ELF-1 (cell line): ENCODE measurements at places on chromosomes 5 and 9.

- DNase-seq, result no peak
Observed at GRCh38 chr5:126477294-126478117, 54.3 kb downstream of the GRAMD2B start.

GRCh38 chr5:173973616-173973969 is 15.4 kb upstream of the C5orf47 start:
- DNase-seq, result no peak

DNA sequence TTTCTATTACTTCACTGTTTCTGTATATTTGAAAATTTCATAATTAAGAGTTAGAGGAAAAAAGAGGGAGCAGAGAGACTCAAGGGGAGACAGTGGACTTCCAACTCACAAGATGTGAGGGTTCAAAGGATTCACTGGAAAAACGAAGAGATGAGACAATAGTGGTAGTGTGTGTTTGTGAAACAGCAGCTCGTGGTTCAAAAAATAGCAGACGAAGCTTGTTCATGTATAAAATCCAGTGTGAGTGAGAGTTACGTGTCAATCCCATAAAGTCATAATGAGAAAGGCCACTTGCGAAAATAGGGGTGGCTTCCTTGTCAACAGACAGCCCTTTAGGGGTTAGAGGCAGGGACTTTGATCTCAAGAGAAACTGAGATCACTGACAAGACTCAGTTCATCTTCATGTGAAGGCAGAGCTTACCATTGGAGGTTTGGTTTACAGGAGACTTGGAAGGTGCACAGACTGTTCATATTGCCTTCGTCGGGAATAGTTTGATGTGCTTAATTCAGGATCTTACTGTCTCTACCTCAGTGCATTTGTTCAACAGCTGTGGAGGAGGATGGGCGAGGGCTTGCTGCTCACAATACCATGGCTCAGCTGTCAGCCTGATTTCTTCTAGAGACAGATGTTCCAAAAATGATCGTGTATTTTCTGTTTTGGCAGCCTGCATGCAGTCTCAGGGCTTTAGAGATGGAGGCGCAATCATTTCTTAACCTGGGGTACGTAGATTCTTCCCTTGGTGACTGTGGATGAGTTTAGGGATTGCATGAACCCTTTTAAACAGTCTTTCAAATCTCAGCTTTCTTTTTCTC is 105.7 kb upstream of the KLF9 start:
- no peak for DNase-seq

DNA sequence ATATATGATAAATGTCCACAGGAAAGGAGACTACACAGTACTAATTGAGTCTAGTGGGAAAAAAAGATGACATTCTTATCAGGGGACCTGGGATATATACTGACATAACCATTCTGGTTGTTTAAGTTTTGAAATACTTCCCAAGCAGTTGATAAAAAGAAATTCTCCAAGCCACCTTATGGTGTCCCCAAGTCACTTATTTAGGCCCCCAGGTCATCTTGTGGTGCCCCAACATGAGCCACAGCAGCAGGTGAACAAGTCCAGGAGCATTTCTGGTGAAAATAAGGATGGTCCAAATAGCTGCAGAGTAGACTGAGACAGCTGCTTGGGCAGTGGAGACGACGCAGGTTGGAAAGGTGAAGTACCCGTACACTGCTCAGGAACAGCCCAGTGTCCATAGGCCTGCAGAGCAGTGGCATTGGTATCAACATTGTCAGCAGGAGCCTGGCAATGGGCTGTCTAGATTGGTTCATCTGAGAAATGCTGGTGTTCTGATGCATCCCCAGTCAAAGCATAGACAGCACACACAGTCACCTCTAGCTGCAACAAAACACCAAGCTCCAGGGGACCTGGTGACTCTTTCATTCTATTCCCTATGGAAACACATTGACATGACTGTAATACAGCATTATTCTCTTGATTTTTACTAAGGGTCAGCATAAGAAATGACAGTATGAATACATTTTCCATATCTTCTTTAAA is 430.6 kb downstream of the NR2F1-AS1 start:
- DNase-seq, result no peak

DNA sequence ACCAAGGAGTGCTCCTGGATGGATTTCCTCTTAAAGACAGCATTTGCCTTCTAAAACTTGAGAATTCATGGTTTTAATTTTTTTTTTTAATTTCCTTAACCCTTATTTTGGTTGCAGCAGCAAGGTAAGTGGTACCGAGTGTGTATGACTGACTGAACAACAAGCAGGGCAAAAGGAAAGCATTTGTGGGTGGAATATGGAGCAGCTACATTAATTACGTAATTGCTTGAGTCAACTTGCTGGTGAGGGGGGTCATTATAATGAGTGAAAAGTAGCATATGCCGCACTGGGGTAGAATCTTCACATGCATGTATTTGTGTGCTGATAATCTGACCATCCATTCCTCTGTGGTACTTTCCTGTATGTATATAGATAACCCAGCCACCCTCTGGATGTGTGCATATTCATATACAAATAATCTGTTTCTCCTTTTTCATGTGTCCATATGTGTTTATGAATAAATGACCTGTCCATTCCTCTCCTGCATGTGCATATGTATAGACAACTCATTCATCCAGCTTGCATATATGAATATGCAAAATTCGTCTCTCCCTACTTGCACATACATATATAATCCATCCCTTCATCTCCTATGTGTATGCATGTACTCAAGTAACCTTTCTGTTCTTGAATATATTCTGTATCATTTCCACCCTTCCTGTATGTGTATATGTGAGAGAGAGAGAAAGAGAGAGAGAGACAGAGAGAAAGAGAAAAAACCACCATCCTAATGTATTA is 147.5 kb upstream of the RUSC2 start:
- no peak for DNase-seq

GRCh38 chr9:75935591-75935990 is 45.1 kb downstream of the PCSK5 start:
- DNase-seq, result no peak
